IMR-90 (cell line): ENCODE measurements at places on chromosomes 1 and 21. TPM values are rescaled to one million over a fixed set of nuclear protein-coding genes. Genes with fewer than 3 reads are reported as not detected.

The CA6 gene
- not detected in 2 replicates for total RNA-seq

DNA sequence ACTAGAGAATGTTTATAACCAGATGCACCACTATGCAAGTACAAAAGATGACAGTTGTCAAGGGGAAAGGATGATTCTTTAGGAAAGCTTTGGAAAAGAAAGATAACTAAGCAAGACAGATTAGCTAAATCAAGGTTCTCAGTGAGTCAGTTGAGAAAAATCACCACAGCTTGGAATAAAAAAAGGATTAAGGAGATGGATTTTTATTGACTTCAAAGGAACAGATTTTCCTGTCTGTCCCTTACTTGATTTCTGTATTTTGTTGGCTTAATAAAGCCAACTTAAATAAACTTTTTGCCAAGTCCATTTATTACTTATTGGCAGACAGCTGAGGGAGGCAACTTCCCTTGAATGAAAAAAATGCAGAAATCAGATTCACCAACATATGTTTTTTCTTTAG is 93.9 kb downstream of the NR5A2 start:
- no peak for DNase-seq

The MANEAL gene
- total RNA-seq: 0.28 and 0.54 TPM in 2 replicates

DNA sequence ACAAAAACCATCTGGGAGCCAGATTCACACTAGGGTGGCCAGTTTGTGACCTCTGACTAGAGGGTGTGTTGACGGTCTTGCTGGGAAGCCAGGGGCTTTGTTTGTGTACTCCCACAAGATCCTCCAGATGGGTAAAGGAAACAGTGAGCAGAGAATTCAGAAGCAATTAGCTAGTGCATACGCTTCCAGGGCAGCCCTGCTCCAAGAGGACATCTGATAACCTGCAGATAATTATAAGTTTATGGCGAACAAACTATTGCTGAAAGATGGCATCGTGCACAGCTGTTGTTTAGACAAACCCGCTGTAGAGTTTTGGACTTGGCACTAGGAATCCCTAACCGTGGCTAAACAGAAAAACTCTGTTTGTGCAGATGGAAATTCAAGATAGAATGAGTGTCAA is 326.4 kb downstream of the TGFB2 start:
- peak; percentile 31 for DNase-seq

GRCh38 chr1:90969241-90969640 is 52.6 kb downstream of the ZNF644 start:
- DNase-seq: no peak

GRCh38 chr1:196607981-196608380 is 259 bp downstream of the KCNT2 start:
- DNase-seq: no peak

The DNTTIP2 gene
- total RNA-seq: 24.4 and 35.8 TPM in 2 replicates

DNA sequence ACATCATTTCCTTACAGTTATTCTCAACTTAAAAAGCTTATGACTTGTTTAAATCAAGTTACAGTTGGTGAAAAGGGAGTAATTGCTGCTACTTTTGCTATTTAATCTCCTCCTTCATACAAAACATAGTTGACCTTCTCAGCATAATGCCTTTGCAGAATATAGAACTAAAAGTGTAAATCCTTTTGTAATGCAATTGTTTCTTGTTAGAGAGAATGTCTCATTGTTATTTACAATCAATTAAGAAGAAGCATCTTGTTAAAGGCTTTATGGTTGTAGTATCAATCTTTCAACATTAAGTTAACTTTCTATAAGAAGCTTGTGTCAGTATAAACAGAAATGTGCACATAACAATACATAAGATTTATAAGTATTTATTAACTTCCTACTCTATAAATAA is 360.7 kb downstream of the BRINP3 start:
- DNase-seq: no peak

The PAPPA2 gene
- total RNA-seq: 0.18 and 0.28 TPM in 2 replicates

DNA sequence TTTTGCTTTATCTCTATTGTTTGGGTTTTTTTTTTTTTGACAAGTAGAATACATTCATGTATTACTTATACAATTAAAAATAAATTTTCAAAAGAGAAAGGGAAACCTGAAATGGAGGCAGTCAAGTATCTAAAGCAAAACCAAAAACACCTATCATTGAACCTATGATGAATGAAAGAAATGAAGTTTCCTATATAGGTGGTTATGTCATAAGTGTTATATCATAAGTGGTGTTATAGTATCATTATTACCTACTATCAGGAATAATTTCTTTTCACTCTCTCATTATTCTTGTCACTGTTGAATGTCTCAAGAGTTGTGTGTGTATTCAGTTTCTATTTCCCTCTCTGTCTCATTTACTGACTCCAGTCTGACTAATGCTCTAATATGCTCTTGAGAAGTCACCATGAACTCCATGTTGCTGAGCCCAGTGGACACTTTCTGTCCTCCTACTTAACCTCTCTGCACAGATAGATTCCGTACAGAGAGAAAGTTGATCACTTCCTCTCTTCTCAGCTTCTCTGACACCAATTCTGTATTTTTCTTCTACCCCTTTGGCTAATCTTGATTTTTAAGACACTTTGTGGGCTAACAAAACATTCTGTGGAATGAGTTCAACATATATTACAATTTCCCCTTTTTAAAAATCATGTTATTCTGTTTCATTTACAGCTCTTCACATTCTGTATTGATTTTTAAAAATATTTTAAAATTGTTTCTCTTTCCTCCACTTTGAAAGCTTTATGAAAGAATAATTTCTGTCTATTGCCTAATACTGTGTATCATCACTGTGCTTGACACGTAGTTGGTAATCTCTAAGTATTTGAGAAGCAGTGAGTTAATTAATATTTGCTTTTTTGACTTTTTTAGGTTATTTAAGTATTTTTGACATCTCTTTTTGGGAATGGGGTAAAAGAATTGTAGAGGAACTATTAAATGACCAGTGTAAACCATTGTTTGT is 50.1 kb downstream of the RASAL2 start:
- peak; percentile 51 for DNase-seq

- peak; percentile 30 for DNase-seq
Measured at GRCh38 chr1:109225711-109226445, 12.2 kb downstream of the SARS1 start.

DNA sequence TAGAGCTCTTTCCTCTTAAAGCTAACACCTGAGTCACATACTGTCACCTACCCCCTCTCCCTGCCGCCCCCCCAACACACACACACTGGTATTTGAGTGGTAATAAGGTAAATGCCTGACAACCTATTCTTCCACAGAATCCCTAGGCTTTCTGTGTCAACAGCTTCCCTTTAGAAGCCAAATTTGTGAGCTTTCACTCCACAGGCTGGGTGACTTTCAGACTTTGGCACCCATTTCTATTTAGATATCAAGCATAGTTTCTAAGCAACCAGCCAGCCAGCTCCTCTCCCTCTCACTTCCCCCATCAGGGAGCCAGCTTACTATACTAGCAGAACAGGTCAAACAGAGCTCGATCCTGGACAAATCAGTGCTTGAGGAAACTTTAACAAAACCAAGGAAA is 3.2 kb upstream of the C1orf74 start:
- DNase-seq: peak; percentile 41

The TRAF3IP3 gene
- 0.18 TPM in 1 of 2 replicates, not detected in the other for total RNA-seq
